ENCODE measurements at places on chromosomes 3 and 15.

- no peak for DNase-seq
Observed at GRCh38 chr3:114538211-114538610, 244.4 kb downstream of the TIGIT start.

DNA sequence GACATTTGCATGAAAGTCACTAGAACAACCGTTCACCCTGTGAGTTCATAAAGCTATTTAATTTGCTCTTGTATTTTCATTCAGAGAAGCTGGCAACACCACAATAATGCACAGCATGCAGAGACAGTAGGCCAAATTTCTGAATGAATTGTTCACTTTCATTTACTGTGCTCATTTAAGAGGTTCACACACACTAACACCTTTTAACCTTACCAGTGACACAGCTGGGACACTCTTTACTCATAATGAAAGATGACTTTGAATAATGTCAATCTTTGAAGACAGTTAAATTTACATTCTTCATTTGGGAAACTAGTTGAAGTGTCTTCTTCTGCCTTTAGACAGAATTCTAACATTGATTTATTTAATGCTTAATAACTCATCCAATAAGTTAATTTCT is 95.7 kb downstream of the ROBO1 start:
- no peak for DNase-seq

GRCh38 chr3:146640955-146641867 is 36.1 kb upstream of the PLSCR5 start:
- DNase-seq, result peak; percentile 18

GRCh38 chr3:19334120-19334519 is 185.8 kb downstream of the KCNH8 start:
- no peak for DNase-seq

- no peak for DNase-seq
Observed at GRCh38 chr15:66872405-66872804, 170.4 kb downstream of the SMAD6 start.

GRCh38 chr3:143311096-143311495 is 191.5 kb downstream of the CHST2 start:
- no peak for DNase-seq

GRCh38 chr15:34023907-34024306 is 15.1 kb downstream of the AVEN start:
- no peak for DNase-seq

- no peak for DNase-seq
Observed at GRCh38 chr3:184537885-184538665, 23.5 kb upstream of the EPHB3 start.

DNA sequence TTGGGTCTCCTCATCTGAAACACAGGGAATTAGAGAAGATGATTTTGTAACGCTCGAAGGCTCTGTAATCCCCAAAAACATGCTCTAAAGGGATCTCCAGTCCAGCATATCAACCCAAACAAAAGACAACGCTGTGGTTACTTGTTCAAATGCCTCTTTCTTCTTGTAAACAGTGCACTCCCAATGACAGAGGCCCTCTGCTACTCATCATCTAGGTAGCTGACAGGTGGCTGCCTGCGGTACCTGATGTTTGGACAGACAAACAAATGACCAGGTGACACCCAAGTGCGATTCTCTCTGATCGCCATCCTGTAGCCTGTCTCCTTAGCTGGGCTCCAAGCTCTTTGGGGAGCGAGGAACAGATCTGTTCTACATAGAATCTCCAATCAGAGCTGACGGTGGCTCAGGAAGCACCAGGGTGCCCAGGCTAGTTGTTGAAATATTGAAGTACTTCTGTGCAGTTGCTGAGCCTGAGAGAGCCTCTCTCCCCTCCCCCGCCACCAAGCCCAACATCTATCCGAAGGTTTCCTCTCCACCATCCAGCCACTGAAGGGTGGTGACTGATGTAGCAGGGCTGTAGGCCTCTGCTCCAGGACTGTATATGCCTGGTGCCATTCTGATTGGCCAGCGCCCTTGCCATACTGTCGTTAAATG is 238.7 kb downstream of the XXYLT1 start:
- DNase-seq, result no peak

DNA sequence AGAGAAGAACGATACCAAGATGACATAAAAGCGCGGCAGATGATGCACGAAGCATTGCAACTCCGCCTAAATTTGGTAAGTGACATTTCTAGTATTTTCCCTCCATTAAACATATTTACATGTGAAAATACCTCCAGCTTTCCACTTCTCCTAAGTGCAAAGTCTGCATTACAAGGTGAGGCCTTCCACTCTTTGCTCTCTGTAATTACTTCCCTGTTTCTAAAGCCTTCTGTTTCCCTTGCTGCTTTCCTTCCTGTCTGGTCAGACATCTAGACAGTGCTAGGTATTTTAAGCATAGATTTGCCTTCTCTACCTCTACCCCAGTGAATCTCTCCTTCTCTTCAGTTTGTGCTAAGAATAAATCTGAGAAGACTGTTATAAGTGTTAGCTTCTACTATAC is 1.9 kb downstream of the P2RY12 start:
- no peak for DNase-seq

DNA sequence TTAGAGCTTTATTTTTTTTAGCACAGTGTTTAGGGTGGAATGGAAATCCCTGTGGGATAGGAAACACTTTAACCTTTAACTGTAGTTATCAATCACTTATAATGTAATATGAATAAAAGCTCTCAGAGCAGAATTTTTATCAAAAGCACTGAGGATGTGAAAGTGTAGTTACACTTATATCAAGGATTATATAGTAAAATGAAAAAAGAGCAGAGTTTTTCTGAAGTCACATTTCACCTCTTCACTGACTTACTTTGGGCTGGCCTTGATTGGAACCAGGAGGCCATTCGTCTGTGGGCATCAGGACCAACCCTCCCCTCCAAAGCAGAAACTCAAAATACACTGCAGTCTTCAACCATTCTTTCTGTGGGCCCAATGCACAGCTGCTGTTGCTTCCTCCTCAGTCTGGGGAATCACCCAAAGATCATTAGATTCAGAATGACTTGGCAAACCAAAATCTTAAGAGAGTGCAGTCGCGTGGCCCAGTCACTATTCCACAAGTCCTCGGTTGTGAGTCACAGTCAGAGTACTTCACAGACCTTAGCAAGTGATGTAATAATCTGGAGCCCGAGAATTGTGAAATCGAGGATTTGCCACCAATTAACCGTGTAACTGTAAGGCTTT is 132.6 kb upstream of the COL8A1 start:
- DNase-seq, result peak; percentile 15

DNA sequence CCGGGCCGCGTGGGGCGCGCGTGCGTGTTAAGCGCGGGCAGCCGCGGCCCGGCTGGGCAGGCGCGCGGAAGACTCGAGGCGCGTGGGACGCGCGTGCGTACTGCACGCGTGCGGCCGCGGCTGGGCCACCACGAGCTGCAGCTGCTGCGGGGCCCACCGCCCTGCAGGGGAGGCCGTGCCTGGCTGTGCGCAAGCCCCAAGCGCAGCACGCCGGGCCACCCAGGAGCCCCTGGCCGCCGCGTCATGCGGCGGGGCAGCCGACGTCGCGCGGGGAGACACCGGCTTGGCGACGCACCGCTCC is 590 bp upstream of the TRIM71 start:
- no peak for DNase-seq

DNA sequence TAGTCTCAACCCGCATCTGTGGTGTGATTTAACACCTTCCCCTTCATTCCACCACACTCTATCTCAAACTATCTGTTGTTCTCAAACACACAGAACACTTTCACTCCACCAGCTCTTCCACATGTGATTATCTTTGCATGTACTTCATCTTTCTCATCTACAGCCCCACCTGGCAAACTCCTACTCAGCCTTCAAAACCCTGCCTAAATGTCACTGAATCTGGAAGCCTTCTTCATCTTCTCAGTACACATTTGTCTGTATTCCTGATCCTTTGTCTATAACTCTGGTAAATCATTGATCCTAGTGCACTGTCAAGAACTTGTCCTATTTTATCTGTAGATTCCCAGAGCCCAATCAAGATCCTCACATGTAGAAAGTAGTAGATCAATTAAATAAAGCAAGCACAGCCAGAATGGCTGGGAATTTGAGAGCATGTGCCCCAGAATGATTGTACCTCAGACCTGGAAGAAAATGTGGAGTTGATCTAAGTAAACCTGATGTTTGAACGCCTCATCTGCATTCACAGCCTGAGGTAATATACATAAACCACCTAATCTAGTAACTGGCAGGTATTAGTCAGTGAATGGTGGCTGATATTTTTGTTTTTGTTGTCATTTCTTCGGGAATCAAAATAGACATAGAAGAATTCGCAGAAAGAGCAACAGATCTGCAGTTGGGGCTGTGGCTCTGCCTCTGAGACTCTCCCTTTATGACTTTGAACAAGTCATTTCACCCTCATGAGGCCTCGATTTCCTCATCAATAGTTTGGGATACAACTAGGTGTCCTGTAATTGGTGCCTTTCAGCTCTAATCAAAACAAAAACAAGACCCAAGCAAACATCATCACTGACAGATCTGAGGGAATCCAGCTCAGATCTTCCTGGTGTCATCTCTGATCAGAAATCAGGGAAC is 28.0 kb upstream of the MAGEF1 start:
- DNase-seq, result no peak

DNA sequence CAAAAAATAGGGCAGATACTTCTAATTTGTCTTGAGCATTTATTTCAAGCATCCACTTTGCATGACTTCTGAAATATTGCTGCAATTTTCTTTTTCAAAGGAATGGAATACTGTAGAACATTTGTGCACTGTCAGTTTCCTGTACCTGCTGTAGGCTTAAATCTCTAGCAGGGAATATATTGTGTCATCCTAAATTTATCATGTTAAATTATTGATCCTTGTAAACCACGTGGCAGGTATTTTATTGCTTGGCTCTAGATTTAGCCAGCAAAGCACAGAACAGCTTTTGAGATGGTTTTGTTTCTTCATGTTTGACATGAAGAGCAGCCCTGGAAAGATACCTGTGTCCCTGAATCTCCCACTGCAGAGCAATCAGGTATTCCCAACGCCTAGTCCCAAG is 470.1 kb downstream of the GABRG3 start:
- no peak for DNase-seq

DNA sequence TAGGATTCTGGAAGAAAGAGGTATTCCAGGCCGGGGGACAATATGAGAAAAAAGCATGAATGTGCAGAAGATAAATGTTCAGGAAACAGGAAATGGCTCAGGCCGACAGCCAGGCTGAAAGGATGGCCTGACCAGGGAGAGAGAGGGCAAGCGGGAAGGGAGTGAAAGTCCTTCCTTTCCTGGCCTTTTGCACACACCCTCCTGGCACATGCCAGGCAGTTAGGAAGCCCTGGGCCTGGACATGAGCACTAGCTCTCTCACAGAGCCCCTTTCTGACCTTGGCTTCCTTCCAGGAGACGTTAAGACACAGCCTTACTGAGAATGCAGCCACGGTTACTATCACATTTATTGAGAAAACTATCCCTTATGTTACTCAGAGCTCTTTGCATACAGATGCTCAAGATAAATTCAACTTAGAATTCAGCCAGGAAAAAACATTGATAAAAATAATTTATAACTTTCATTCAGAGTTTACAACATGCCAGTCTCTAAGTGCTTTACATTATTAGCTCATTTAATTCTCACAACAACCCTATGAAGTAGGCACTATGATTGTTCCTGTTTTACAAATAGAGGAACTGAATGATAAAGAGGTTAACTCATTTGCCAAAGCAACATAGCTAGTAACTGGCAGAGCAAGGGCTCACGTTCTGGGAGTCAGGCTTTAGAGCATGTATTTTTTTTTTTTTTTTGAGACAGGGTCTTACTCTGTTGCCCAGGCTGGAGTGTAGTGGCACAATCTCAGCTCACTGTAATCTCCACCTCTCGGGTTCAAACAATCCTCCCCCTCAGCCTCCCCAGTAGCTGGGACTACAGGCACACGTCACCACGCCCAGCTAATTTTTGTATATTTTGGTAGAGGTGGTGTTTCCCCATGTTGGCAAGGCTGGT is 39.4 kb upstream of the SMAD3 start:
- DNase-seq, result peak; percentile 34

DNA sequence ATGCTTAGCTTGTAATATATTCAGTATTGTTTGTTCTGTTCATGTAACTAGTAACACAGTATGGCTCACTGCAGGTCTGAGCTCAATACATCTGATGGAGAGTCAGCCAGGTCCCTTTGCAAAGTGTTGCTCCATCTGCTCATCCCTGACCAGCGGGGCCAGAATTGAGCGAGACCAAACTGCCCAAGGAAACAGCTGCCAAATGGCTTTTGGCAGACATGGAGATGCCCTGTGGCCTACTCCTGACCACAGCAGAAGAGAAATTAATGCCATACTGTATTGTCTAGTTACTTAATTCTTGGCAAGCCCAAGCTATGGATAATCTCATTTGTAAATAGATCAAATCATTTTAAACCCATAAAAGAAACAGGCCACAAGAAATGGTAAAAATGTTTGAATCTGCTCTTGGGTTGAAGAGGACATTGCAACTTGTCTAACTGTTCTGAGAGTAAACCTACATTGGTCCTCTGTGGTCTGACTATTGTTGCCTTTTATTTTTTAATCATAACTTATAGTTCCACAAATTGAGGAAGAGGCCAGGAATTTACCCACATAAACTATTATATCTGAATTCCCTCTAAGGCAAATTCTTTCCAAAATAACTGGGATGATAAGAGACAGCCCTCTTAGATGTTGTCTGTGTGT is 209.5 kb downstream of the EBLN2 start:
- no peak for DNase-seq

DNA sequence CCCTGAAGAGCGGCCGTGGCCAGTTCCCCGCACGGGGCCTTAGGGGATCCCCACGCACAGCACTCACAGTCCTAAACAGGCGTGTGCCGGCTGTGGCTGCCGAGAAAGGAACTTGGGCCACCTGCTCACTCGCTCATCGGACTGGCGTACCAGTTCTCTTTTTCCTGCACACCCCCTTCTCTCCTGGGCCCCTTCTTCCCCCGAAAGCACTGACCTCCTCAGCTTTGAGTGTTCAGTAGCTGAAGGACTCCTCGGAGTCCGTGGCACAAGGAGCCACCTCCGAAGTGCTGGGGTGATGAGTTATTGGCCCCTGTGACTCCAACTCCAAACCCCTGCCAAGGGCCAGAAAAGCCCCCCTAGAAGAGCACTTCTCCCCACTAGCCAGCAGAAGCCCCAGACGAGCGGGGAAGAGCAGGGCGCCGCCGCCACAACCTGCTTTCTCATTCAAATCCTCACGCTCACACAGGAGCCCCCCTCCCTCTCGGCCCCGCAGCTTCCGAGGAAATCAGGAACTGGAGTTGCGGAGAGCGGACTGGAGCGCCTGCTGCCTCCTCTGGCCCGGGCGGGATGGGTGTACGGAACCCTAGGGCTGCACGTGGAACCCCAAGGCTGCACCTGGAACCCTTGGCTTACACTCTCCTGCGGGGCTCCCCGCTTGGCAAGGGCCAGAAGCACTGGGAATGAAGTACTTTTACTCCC is at the start of gene PLCH1:
Gene PLCH1 (minus strand): TSS at position 446 of the 699 bp plus-strand sequence. CDS start 40,847 bp downstream, outside the sequence.
- DNase-seq, result peak; percentile 63

GRCh38 chr3:121794264-121794983 is 40.4 kb downstream of the IQCB1 start:
- DNase-seq, result no peak

- DNase-seq, result peak; percentile 10
Observed at GRCh38 chr3:36792342-36792741, 28.0 kb upstream of the DCLK3 start.

- no peak for DNase-seq
Observed at GRCh38 chr15:39434751-39435238, 146.1 kb upstream of the THBS1 start.

Measured in HTR-8/SVneo (cell line).